ENCODE measurements at places on chromosomes 3 and 15.

DNA sequence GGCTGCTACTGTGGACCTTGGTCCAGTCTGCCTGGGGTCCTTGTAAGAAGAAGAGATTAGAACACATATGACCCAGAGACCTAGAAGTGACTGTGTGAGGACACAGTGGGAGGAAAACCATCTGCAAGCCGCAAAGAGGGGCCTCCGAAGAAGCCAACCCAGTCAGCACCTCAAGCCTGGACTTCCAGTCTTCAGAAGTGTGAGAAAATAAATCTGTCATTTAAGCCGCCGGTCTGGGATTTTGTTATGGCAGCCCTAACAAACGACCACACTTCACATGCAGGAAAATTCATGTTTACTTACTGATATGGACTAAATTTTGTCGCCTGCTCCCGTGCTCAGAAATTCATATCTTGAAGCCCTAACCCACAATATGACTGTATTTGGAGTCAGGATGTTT lies 44.4 kb upstream of the TMC3 start:
- H3K36me3 ChIP-seq, result no peaks in the 10 kb centered on the region
- H3K4me1 ChIP-seq, result no peaks in the 10 kb centered on the region
- H3K4me3 ChIP-seq, result no peak overlapping the region
- H3K27me3 ChIP-seq, result no peaks in the 10 kb centered on the region
- no peak for DNase-seq
- no peak overlapping the region for H3K27ac ChIP-seq

DNA sequence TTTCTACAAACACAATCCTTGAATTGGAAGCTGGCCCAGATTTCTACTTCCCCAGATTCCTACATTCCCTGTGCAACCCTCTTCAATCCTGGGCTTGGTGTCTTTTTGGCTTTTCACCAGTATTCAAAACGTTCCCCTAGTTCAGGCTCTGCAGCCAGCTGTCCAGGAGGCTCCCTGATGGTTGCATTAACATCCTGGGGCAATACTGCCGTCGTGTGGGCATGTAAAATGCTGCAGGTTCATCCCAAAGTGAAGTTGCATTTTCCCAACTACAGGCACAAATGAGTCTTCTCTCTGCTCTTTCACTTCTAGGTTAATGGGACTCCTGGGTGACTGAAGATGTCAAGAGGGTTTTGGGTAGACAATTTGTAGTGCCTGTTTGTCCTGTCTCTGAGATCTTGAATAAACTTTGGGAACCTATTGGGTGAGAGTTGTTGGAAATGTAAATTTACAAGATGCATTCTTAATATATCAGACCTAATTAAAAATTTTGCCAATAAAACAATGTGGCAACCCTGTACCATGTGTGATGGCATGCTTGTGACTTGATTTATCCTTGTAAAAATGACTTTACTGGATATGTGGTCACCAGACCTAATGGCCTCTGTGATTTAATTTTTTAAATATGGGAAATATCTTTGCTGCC lies 28.6 kb downstream of the SOX14 start:
- no peaks in the 10 kb centered on the region for H3K4me1 ChIP-seq
- no peaks in the 10 kb centered on the region for H3K27me3 ChIP-seq
- no peaks in the 10 kb centered on the region for H3K36me3 ChIP-seq
- DNase-seq, result no peak
- H3K4me3 ChIP-seq, result no peak overlapping the region
- H3K27ac ChIP-seq, result no peak overlapping the region

DNA sequence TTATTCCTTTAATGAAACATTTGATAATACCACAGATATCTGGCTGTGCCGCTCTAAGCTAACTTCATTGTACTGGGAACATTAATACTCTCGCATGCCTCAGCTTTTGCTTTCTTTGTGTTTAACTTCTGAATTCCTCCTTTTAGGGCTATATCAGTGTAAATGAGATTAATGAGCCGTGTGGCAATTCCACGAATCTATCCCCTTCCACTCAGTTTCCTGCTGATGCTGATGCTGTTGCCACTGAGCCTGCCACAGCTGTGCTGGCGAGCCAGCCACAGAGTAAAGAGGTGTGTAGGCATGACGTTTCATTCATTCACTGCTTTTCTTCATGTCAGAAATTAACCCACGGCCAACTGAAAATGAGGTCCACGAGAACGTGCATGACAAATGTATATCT lies 30.0 kb upstream of the ABHD10 start:
- peaks cover 4% of the 10 kb centered on the region for H3K4me1 ChIP-seq
- H3K27ac ChIP-seq, result no peak overlapping the region
- H3K36me3 ChIP-seq, result peaks cover 19% of the 10 kb centered on the region
- H3K4me3 ChIP-seq, result no peak overlapping the region
- no peak for DNase-seq

GRCh38 chr3:188021041-188021440 lies 132.9 kb upstream of the LPP start:
- H3K27ac ChIP-seq, result no peak overlapping the region
- no peaks in the 10 kb centered on the region for H3K36me3 ChIP-seq
- H3K4me3 ChIP-seq, result no peak overlapping the region
- no peak for DNase-seq
- no peaks in the 10 kb centered on the region for H3K27me3 ChIP-seq
- H3K4me1 ChIP-seq, result no peaks in the 10 kb centered on the region

DNA sequence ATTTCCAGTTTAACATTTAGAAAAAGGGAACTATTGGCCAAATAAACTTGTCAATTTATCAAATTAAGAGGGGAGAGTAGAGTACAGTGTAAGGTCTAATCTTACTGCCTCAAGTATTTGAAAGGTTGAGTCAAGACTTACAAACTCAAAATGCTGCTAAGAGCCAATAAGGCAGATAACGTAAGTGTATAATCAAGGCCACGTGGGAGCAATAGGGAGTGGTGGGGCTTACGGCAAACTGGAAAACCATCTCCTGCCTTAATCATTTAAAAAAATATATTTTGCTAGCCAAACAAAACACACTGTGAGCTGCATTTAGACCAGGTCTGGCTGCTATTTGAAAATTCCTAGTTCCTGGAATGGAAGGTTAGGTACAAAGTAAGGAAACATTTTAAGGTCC lies 107.3 kb upstream of the FRMD4B start:
- H3K4me3 ChIP-seq, result no peak overlapping the region
- H3K4me1 ChIP-seq, result no peaks in the 10 kb centered on the region
- H3K27ac ChIP-seq, result no peak overlapping the region
- H3K27me3 ChIP-seq, result no peaks in the 10 kb centered on the region

DNA sequence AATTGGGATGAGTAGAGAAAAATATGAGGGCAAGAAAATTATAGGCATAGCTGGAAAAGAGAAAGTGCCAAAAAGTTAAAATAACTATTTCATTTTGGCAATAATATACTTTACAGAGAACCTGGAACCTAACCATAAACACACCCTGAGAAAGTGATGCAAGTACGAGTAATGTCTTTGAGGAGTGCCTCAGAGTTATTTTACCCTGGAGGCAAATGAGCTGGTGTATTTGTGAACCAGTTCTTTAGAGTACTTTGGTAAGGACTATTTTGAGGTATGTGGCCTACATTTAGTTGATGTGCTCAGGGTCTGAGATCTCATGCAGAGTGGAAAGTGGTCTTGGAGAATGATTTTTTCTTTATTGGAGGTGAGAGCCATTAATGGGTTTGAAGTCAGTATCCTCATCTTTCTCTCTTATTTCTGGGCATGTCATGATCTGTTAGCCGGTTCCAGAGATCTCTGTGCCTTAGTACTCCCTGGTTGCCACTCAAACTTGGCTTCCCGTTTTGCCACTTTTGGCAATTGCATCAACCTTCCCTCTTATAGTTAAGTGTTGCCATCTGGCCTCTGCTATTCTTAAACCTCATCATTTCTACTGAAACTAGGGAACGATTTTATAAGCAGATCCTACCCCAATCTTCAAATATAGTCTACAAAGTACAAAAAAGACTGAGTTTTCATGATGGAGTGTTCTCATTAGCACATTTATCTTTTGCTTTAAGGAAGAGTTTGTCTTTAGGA lies 145.7 kb downstream of the EPHA6 start:
- peak; percentile 55 for DNase-seq
- no peaks in the 10 kb centered on the region for H3K36me3 ChIP-seq
- peak overlapping the region; percentile 99 for H3K27ac ChIP-seq
- H3K4me1 ChIP-seq, result peaks cover 34% of the 10 kb centered on the region

DNA sequence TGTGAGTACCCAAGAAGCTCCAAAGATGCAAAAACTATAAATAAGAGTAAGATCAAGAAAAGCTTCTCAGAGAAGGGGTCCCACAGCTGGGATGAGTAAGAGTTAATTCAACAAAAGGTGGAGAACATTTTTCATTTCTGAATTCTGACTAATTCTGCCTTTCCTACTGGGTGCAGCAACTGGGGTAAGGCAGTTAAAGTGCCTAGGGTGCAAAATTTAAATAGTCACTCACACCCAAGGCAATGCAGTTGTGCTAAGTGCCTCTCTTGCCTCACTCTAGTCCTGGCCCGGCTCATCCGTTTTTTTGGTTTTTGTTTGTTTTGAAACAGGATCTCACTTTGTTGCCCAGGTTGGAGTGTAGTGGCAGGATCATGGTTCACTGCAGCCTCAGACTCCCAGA lies 240.2 kb downstream of the TP63 start:
- no peak overlapping the region for H3K4me3 ChIP-seq
- H3K27me3 ChIP-seq, result no peaks in the 10 kb centered on the region
- H3K27ac ChIP-seq, result no peak overlapping the region

- no peak overlapping the region for H3K27ac ChIP-seq
- H3K4me3 ChIP-seq, result no peak overlapping the region
- no peaks in the 10 kb centered on the region for H3K36me3 ChIP-seq
- no peak for DNase-seq
- H3K4me1 ChIP-seq, result no peaks in the 10 kb centered on the region
Observed at GRCh38 chr3:58604031-58604430, 26.8 kb upstream of the FAM107A start.

DNA sequence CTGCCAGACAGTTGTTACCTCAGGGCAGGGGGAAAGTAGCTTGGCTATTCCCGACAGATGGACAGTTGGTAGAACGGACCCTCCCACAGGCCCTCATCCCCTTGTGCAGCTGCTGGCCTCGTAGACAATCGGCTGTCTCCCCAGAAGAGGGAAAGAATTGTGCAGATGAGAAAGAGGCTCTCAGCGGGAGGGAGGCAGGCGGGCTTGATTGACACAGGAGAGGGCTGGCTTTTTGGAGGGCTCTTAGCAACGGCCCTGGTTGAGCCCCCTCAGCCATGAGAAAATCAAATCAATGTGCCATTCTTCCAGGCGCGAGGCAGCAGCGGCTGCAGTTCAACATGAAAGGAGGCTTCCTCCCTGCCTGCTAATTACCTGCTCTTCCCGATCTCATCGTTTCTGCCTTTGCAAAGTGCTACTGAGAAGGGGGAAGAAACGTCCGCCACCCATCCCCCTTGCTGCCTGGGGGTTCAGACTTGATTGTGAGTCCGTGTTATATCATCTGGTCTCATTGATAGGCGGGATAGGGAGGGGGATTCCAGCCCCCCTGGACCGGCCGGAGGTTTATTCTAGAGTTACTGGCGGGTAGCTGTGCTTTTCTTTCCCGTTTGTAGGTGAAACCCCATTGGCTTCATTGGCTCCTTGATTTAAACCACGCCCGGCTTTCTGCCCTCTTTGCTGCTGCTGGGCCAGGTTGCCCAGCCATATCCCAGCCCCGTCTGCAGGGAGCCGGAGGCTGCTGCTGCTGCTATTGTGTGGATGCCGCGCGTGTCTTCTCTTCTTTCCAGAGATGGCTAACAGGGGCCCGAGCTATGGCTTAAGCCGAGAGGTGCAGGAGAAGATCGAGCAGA lies at the start of gene TAGLN3:
TAGLN3 (plus strand) TSS at position 287 of the 848 bp plus-strand sequence; CDS start at position 788, 501 bp downstream.
- H3K27me3 ChIP-seq, result no peaks in the 10 kb centered on the region
- H3K4me1 ChIP-seq, result peaks cover 49% of the 10 kb centered on the region
- peak within 1 kb of the TSS; percentile 22 for H3K27ac ChIP-seq
- DNase-seq, result no peak
- no peaks in the 10 kb centered on the region for H3K36me3 ChIP-seq

DNA sequence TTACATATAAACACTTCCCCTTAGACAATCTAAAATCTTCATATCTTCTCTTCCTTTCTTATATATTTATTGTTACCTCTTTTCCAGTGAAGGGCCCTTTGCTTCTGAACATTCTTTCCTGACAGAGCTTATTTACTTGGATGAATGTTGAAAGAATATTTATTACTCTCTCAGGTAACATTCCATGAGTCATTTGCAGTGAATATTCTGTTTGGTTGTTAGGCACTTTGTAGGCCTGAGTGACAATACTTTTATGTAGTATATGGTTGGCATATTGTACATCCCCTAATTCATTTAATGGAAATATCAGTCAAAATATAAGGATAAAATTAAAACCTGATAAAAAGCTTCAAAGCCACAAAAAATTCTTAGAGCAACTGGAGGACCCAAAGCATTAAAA lies 260.9 kb upstream of the KCNMB2 start:
- H3K36me3 ChIP-seq, result no peaks in the 10 kb centered on the region
- DNase-seq, result no peak
- no peaks in the 10 kb centered on the region for H3K27me3 ChIP-seq
- no peak overlapping the region for H3K27ac ChIP-seq
- H3K4me3 ChIP-seq, result no peak overlapping the region
- no peaks in the 10 kb centered on the region for H3K4me1 ChIP-seq

DNA sequence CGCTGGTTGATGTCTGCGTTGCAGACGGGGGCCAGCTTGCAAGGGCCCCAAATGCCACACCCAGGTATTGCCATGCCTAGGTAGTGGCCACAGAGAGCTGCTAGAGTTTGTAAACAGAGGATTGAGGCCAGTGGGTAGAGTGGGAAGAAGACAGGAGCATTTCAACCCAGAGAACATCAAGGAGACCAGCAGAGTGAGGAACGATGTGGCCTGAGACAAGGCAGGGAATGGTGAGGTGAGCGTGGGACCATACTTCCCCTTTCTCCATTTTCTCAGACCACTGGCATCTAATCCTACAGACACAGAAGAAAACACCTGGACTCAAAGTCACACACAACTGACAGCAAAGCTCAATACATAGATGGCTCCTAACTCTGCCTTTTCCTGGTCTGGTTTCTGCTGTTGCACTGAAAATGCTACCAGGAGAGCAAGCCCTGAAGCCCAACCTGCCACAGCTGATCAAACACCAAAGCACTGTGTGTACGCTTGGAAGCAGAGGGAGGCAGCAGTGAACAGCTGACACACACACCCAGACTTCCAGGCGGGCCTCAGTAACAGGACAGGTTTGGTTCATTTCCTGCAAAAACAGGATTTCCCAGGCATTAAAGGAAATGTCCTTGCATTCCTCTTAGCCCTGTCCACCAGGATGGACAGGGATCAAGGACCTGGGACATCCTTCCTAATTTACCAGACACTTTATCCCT lies 1.6 kb downstream of the FAM174B start:
- DNase-seq, result no peak
- H3K4me1 ChIP-seq, result no peaks in the 10 kb centered on the region
- peaks cover 30% of the 10 kb centered on the region for H3K27me3 ChIP-seq
- H3K4me3 ChIP-seq, result no peak overlapping the region
- no peak overlapping the region for H3K27ac ChIP-seq

DNA sequence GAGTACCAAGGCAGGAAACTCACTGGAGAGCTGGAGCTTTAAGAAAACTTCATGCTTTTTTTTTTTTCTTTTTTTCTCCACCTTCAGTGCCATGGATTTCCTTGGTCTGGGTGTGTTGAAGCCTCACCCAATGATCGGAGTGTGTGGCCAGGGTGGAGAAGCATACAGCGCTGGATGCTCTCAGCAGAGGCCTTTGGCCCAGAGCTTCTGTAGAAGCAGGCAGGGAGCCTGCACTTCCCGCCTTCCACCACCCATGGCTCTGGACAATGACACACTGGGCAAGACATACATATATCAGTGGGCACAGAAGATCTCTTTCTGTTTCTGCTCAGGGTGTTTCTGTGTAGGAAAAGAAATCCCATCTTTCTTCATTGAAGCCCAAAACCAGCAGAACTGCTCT lies 55.8 kb upstream of the ACAD9 start:
- H3K4me3 ChIP-seq, result no peak overlapping the region
- H3K27me3 ChIP-seq, result no peaks in the 10 kb centered on the region
- H3K36me3 ChIP-seq, result peaks cover 8% of the 10 kb centered on the region
- H3K4me1 ChIP-seq, result no peaks in the 10 kb centered on the region
- H3K27ac ChIP-seq, result no peak overlapping the region

- H3K4me1 ChIP-seq, result peaks cover 14% of the 10 kb centered on the region
- H3K27me3 ChIP-seq, result no peaks in the 10 kb centered on the region
- no peaks in the 10 kb centered on the region for H3K36me3 ChIP-seq
Observed at GRCh38 chr3:9198899-9199335, 50.5 kb downstream of the SRGAP3 start.
